ENCODE measurements at places on chromosomes 1 and 21.
A peak's percentile ranks its signal among the peaks of the same experiment; 100 is the strongest.

GRCh38 chr1:1206376-1206965 is at the start of gene TNFRSF18:
Gene TNFRSF18 (minus strand): TSS chr1:1206592. CDS start chr1:1206571, 21 bp downstream.
- no peak for DNase-seq

GRCh38 chr1:60265560-60266535 is 192.3 kb upstream of the C1orf87 start:
- peak; percentile 68 for DNase-seq

- DNase-seq: no peak
Measured at GRCh38 chr1:231340328-231341013, 2.4 kb downstream of the SPRTN start.

- no peak for DNase-seq
Measured at GRCh38 chr1:153663211-153663610, 4.7 kb downstream of the SNAPIN start.

GRCh38 chr1:245995474-245995873 is 511.6 kb downstream of the SMYD3 start:
- no peak for DNase-seq

DNA sequence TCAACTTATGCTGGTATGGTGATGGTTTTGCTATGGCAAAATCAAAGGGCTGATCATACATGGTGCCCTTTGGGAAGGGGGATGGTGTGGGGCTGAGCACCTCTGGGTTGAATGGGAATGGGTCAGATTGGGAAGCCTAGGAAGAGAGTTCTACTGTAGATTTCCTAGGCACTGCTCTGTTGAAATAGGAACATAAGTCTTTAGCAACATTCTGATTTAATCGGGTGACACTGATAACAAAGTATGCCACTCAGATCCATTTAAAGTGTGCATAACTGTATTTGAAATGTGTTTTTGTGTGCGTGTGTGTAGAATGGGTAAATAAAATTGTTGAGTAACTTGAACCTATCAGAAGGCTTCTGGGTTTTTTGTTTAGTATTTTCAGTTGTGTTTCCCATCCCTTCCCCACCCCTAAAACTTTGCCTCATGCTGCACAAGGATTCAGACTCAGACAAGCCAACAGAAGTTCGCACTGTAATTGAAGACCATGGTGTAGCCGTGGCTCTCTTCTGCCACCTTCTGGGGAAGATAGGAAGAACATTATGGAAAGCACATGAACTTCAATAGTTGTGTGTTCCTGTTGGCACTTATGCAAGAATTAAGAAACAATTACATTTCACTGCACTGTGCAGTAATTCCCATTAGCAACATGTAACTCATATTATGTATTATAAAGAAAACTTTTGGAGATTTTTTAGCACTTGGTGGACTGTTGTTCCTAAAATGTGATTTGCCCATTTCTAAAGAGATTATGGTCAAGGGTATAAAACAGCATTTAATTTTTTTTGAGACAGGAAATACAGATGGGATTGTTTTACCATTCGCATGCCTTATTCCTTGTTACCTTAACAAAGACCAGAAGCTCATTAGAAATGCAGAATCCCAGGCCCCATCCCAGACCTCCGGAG is 10.9 kb upstream of the C4BPB start:
- peak; percentile 51 for DNase-seq

DNA sequence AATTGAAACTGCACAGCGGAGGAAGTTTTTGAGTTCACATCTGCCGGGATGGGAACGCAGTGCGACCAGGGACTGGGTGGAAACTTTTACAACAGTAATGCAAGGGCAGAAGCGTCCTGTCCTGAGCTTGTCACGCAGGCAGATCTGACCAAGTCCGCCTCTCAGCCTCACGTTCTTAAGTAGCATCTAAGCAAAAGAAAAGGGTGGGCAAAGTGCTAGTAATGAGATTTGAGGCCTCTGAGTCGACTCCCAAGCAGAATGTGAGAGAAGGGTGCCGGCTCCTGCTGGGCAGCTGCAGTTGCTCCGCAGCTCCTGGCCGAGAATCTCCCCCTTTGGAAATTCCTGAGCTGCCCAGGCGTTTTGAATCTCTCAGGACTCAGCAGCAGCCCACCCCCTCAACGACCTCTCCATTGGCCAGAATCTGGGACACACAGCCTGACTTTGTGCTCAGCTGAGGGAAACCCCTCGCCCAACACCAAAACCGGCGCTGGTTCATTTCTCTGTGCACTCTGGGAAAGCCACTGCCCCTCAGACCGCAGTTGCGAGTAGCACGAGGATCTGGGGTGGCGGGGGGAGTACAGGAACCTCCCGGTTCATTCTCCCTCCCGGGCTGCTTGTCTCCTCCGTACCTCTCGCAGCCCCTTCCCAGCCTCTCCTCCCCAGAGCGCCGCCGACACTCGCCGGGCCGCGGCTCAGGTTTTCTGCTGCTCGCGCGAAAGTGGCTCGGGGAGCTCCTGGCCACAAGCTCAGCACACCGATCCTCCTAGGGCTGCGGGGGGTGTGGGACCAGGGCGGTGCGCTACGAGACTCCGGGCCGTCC is 913 bp upstream of the S1PR1 start:
- no peak for DNase-seq

GRCh38 chr1:224759681-224760091 is 143.6 kb downstream of the CNIH3 start:
- DNase-seq: no peak

DNA sequence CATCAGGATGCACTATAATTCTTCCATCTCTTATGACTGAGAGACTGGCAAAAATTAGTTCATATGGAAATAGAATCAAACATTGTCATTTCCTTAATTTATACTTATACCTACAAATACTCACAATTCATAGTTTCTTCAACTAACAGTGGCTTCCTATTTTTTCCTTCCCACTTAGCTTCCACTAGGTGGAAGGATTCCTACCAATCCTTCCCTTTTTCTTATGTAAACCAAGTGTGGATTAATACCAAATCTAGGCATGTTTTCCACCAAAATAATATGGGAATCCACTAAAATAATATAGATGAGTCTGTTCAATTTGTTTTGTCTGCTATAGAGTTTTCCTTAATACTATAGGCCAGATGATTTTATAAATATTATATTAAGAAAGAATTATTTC is 1537.1 kb downstream of the PLA2G4A start:
- DNase-seq: no peak

DNA sequence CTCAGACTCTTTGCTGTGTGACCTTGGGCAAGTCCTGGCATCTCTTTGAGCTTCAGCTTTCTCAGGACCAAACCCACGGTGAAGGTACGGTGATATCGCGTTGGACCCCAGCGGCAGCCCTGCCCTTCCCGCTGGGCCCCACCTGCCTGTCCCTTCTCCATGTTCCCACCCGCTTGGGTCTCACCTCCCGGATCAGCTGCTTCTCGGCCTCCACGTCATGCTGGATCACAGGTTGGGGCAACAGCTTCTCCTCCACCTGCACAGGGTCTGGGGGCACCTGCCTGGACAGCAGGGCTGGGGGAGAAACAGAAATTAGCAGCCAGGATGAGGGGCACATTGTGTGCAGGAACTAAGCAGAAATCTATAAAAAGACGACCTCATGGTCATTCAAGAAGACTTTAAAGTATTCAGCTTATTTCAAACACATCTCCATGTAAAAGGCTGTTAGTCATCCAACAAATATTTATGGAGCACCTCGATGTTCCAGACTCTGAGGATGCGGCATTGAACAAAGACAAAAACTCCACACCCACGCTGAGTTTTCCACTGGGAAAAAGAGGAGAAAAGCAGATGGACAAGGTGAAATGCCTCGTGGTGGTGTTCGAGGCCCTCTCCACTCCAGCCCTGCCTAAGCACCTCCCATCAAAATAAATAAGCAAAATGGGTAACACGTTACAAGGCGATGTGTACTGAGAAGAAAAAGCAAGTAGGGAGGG is 19.5 kb downstream of the KIF17 start:
- peak; percentile 54 for DNase-seq

- DNase-seq: no peak
Measured at GRCh38 chr1:40848530-40849189, 13.5 kb downstream of the CITED4 start.

- peak; percentile 50 for DNase-seq
Measured at GRCh38 chr1:204971517-204972336, 71.3 kb upstream of the CNTN2 start.

- peak; percentile 30 for DNase-seq
Measured at GRCh38 chr1:196997423-196997822, 20.1 kb downstream of the CFHR5 start.

DNA sequence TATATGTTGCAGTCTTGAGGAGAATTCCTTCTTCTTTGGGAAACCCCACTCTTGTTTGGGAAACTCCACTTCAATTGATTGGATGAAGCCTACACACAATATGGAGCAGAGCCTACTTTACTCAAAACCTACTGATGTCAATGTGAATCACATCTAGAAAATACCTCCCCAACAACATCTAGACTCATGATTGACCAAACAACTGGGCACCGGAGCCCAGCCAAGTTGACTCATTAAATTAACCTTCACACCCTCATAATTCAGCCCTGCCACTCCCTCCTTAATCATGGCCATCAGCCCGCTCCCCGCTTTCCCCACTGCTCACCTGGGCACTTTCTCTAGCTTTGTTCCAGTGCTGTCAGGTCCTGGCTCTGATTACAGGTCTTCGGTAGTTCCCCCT is 208.1 kb upstream of the MAP1LC3C start:
- no peak for DNase-seq

GRCh38 chr1:30616759-30617158 is 106.6 kb downstream of the MATN1 start:
- no peak for DNase-seq

DNA sequence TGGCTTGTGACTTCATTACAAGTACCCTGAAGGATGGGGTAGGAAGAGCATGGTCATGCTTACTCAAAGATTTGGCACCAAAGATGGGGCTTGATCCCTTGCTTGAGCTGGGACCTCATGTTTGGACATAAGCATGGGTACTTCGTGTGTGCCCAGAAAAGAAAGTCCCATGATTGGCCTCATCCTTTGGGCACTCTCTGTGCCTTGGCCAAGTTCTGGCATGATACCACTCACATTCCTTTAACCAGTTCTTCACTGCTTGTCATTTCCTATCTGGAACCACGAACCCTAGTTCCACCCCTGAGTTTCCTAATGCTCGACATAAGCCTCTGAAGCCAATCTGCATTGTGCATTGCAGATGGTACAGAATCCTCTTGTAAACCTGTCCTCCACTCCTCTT is 107.0 kb downstream of the NAV1 start:
- DNase-seq: no peak

DNA sequence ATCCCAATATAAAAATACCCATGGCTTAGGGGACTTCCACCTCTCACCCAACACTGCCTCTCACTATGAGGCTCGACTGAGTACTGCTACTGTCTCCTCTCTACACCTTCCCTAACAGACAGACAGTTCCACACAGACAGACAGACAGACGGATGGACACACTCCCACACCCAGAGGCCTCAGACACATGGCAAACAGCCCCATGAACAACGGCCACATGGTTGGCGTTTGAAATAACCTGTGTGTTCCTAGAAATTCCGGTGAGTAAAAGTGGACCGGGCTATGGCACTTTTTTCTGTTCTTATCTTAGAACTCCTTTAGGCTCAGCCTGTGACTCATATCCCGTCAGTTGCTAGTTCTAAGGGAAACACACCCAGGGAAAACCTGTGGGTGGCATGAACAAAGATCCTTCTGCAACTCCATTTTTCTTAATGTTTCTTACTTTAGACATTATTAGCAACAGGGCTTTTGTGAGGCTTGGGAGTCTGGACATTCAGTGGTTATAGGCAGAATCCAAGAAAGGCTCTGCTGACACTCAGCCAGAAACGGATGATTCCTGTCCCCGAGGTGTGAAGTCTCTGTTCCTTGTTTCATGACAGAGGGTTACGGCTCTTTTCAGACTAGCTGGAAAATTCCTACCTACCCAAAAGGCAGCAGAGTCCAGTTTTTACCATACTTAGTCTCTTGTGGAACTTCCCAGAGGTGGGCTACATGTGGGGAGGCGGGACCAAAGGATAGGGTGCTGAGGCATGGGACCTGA is 90.5 kb upstream of the TLR5 start:
- DNase-seq: peak; percentile 78

DNA sequence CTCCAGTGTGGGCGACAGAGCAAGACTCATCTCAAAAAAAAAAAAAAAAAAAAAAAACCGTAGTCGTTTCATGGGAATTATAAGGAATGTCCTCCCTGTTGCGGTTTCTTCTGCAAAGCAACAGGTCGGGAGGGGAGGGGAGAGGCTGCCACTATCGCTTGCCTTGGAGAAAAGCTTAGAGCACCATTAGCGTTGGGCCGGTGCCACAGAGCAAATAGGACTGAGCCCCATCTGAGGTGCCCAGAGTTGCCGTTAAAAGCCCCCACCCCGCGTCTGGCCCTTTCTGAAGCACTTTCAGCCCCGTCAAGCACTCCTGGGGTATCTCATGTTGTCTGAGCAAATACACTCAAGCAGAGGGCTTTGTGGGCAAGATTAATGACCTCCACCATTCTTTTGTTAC is 2.2 kb downstream of the RIPPLY3 start:
- DNase-seq: no peak

- no peak for DNase-seq
Measured at GRCh38 chr1:59766227-59766855, 48.4 kb upstream of the HOOK1 start.

DNA sequence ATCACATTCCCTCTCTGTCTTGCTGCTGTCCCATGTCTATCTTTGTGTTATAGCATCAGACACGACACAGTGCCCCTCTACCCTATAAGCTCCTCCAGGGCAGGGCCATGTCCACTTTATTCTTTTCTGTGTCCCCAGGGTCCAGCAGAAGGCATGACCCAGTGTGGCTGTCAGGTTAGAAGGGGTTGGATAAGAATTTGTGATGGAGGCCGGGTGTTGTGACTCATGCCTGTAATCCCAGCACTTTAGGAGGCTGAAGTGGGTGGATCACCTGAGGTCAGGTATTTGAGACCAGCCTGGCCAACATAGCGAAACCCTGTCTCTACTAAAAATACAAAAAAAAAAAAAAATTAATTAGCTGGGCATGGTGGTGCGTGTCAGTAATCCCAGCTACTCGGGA is 26.3 kb upstream of the RNF19B start:
- no peak for DNase-seq

DNA sequence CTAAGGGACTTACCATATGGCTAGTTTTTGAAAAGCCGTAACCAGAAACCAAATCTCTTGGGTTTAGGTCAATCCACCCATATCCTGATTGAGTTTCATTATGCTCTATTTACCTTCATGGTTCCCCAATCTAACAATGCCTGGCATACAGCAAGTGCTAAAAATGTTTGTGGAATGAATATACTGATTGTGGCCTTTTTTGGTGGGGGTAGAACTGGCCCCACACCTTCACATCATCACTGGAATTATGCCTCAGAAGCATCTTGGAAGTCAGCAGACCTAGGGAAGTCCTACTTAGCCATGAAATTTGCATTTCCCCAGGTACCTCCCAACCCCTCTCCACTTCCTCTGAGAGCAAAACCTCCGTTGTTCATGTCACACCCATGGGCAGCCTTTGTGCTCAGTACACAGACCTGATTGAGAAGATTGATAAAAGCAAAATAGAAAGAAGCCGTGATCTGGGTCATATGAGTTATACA is 17.8 kb upstream of the SLAMF1 start:
- DNase-seq: no peak

DNA sequence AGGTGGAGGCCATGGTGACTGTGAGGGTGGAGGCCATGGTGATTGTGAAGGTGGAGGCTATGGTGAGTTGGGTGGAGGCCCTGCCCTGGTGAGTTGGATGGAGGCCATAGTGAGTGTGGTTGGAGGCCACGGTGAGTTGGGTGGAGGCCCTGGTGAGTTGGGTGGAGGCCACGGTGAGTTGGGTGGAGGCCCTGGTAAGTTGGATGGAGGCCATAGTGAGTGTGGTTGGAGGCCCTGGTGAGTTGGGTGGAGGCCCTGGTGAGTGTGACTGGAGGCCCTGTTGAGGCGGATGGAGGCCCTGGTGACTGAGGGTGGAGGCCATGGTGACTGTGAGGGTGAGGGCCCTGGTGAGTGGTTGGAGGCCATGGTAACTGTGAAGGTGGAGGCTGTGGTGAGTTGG is 124.9 kb upstream of the VAMP3 start:
- no peak for DNase-seq

GRCh38 chr1:2290595-2291510 is 62.7 kb downstream of the SKI start:
- peak; percentile 84 for DNase-seq
